ENCODE measurements at places on chromosomes 12 and 14.

DNA sequence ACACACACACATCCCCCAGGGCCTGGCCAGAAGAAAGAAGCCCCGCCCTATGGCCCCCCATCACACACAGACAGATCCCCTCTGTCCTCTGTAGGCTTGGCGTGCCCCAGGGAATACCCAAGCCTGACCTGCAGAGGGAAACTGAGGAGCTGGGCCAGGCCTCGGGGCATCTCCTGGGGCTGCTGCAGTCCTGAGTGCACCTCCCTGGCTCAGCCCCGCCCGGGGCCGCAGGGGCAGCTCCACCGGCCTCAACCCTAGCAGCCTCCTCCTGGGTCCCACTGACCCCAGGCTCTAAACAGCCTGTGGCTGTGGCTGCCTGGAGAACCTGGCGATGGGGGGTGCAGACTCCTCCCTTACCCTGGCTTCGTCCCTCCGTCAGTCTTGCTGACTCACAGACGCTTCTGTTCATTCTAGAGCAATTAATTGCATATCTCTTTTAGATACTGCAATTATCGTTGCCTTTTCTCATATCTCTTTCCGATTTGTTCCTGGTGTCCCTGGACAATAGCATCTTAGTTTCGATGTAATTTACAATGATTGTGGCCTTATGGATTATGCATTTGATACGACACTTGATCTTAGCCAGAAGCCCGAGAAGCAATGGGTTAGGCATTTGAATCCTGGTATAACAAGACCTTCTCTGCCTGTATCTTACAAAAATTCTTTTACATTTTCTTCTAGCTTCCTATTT, 45.8 kb upstream of the EIF5 start:
- no peak for DNase-seq

GRCh38 chr14:40630471-40630870, 976.2 kb upstream of the LRFN5 start:
- DNase-seq = no peak

- DNase-seq = no peak
Measured at GRCh38 chr14:32354716-32355115, 25.6 kb downstream of the AKAP6 start.

GRCh38 chr14:51616256-51616655, 35.5 kb upstream of the FRMD6 start:
- DNase-seq = no peak

- peak; percentile 35 for DNase-seq
Measured at GRCh38 chr12:2013527-2014223, 9.4 kb upstream of the DCP1B start.

GRCh38 chr12:2841056-2841650, 6.3 kb upstream of the NRIP2 start:
- DNase-seq = no peak

GRCh38 chr12:9961106-9961505, 10.1 kb upstream of the CLEC12A start:
- no peak for DNase-seq

- DNase-seq = no peak
Measured at GRCh38 chr14:68337279-68337678, 455.6 kb downstream of the ZFP36L1 start.

GRCh38 chr14:100567877-100568163, 19.4 kb downstream of the BEGAIN start:
- DNase-seq = peak; percentile 22

GRCh38 chr12:78392918-78393317, 471.7 kb upstream of the SYT1 start:
- peak; percentile 61 for DNase-seq

- DNase-seq = no peak
Measured at GRCh38 chr12:30859226-30859625, 67.3 kb upstream of the TSPAN11 start.

GRCh38 chr12:104648756-104649155, 192.0 kb downstream of the CHST11 start:
- DNase-seq = no peak

DNA sequence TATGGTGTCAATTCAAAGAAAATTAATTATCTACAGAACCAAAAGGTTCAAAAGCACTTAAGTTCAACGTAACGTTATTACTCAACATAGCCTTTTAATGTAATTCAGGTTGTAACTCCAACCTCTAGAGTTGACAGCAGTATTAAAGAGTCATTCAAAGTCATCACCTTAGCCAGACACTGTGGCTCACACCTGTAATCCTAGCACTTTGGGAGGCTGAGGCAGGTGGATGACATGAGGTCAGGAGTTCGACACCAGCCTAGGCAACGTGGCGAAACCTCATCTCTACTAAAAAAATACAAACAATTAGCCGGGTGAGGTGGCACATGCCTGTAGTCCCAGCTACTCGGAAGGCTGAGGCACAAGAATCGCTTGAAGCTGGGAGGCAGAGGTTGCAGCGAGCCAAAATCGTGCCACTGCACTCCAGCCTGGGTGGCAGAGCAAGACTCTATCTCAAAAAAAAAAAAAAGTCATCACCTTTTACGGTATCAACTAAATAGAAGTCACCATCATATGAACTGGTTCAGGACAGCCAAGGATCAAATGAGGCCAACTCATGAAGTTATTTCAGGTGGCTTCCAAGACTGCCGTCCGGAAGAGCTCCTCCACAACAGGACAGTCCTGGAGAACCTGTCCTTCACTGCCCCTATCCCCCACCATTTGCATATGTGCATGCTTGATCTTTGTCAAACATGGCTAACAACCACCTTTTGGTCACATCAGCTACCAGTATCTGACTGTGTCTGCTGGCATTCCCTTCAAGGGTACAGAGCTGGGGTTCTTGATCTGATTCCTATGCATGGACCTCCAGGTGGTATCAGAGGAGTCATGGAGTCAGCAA, 4.2 kb downstream of the PPTC7 start:
- DNase-seq = no peak

GRCh38 chr14:32366986-32367385, 37.9 kb downstream of the AKAP6 start:
- peak; percentile 28 for DNase-seq

DNA sequence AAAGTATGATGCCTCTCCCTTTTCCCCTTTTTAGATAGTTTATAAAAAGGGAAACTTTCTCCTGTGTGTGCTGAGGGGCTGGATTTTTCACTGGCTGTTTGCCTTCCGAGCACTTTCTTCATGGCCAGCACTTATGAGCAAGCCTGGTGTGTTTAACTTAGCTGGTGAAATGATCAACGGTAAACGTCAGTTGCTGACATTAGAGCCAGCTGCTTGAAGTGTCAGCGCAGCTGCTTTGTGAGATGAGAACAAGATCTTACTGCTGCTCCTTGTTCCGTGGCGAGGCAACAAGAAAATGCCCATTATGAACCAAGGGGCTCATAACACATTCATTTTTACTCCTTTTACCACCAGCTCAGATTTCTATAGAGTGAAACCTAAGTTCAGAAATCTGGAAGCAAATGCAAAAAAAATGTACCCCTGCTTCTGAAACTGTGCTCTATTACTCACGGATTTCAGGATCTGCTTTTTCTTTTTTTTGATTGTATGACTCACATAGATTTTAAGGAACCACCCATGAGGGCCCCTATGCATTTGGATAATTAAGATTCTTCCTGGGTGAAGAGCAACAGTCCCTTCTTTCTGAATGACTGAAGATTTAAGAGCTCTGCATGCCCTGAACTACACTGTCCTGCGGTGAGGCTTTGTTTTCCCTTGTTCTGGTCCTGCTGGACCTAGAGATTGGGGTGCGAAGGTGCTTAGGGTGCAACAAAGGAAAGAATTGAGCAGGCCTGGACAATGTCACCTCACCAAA, 74.3 kb upstream of the CPM start:
- DNase-seq = peak; percentile 85

DNA sequence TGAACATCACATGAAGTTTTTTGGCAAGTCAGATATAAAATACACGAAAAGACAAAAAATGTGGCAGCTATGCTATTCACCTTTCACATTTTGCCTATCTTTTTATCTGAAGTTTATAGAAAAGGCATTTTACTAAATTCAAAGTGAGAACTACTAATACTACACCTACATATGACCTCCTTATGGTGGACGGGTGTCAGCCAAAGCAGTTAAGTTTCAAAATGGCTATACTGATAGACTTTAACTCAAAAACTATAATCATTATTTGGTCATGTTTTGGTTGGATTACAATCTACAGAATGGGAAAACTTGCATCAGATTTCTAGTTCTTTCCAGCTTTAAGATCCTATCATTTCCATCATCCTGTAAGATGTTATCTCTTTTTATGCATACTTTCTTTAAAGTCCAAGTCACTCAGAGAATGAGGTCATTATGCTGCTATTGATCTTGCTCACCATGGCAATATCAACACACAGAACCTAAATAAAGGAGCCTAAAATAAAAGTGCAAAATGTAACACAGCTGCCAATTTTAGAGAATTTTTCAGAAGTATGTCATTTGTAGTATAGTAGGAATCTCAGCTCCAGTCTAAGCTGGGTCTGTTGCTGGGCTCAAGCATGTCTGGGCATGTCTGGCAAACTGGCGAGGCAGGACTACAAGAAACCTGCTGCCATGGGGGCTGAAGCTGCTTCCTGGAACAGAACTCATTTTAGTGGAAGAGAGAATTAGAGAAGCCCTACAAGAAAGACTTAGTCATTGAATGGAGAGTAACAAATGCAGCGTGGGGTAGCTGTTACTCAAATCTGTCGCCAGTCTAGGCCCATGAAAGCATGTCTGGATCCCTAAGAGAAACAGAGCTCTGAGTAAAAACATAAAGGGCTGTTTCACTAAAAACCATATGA, 7.6 kb upstream of the AEBP2 start:
- DNase-seq = peak; percentile 85

DNA sequence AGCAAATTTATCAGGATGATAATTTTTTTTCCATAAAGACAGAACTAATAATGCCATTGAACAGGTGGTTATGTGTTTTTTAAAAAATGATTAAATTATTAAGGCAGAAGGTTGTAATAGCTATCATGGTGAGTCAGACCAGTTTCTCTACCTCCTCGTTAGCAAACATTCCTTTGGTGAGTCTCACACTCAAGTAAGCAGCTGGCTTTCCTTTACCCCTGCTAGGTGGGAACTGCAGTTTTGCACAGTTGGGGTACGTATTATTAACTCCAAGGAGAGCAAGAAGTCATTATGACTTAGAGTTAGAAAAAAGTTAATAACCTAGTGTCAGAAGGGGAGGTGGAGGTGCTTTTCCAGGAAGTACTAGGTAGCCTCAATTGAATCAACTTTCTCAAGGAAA, 165.3 kb downstream of the SNAPC1 start:
- DNase-seq = peak; percentile 83

- DNase-seq = no peak
Measured at GRCh38 chr12:118334241-118334640, 38.5 kb downstream of the TAOK3 start.

- peak; percentile 54 for DNase-seq
Measured at GRCh38 chr14:99320105-99320572, 48.1 kb upstream of the BCL11B start.

- no peak for DNase-seq
Measured at GRCh38 chr14:73977896-73978295, 27.8 kb downstream of the COQ6 start.

- no peak for DNase-seq
Measured at GRCh38 chr14:100528962-100529560, 58.2 kb downstream of the BEGAIN start.

- no peak for DNase-seq
Measured at GRCh38 chr14:66238969-66239368, 247.2 kb upstream of the CCDC196 start.

DNA sequence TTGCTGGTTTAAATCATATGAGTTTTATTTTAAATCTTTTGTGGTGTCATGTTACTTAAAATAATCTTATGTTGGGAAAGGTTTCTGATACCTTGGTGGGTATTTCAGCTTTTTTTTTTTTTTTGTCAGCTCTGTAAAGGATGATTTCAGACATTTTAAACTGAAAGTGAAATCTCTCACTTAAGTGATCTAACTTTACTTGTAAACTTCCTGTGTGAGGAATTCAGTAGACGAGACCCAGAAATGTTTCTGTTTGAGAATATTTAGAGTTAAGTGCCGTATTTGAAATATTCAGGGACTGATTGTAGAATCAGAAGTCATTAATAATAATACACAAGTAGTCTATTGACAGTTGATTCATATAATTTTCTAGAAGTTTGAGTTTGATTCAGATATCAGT, 37.8 kb downstream of the PROX2 start:
- DNase-seq = no peak

DNA sequence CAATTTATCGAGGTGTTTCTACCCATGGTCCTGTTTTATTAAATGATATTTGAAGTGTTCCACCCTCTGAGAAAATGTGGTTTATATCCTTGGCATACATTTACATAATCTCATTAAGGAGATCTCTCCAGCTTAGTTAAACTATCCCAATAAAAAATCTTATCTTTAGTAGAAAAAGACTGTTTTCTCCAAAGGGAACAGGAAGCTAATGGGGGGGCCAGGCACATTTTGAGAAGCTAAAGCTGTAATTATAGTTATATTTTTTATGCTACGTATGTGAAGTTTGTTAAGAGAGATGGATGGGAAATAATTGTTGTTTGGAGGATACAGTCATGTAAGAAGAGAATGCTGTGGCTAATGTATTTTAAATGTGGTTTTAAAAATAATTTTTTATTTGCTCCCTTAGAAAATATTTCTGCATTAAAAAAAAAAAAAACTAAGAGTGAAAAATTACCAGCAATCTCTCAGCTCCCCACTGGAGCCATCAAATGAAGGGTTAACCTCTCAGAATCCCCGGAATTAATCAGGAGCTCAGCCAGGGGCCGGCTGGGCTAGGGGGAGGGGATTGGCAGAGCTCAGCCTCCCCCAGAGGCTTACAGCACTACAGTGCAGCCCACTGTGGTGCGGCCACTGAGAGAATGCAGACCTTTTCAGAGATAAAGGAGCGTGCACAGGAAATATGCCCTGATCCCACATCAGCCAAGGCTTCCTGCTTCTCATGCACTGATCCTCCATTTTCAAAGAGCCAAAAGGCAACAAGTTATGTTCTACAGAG, 185.8 kb downstream of the EGLN3 start:
- no peak for DNase-seq

GRCh38 chr14:84520711-84521338, 1009.1 kb upstream of the FLRT2 start:
- DNase-seq = no peak

DNA sequence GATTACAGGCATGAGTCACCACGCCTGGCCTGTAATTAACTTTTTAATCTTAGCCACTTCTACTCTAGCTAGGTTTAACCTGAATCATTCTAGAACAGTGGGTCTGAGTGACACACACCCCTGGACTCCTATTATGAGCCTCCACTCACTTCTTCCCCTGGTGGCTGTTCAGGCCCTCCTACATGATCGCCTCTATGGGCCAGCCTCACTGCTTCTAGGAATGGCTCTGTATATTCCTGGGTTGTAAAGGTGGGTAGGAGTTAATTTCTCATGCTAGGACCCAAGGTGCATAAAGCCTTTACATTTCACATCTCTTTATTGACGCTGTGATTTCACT, 8.0 kb upstream of the RNU6-8 start:
- no peak for DNase-seq

GRCh38 chr12:93595351-93595750, 22.9 kb downstream of the SOCS2 start:
- no peak for DNase-seq

- no peak for DNase-seq
Measured at GRCh38 chr14:94320243-94320642, 2.9 kb downstream of the SERPINA6 start.
